IMR-90 (cell line): ENCODE measurements at places on chromosomes 5 and 9. TPM values are rescaled to one million over a fixed set of nuclear protein-coding genes. Genes with fewer than 3 reads are reported as not detected.

The CCL19 gene
- total RNA-seq: not detected in 2 replicates

DNA sequence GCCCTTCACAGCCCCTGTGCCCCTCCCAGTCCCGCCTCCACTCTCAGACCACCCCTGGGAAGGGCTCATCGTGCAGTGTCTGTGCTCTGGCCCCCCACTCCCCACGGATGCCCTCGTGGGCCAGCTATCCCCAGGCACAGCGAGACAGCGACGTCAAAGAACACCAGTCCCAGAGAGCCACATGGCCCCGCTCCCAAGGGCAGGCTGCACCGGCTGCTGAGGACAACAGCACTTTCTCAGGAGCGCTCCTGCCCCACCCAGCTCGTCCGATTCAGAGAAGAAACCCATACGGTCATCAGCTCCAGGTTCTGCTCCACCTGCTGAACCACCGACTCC lies 4.8 kb upstream of the SNAPC4 start:
- DNase-seq: no peak

The LCN2 gene
- not detected in 2 replicates for total RNA-seq

DNA sequence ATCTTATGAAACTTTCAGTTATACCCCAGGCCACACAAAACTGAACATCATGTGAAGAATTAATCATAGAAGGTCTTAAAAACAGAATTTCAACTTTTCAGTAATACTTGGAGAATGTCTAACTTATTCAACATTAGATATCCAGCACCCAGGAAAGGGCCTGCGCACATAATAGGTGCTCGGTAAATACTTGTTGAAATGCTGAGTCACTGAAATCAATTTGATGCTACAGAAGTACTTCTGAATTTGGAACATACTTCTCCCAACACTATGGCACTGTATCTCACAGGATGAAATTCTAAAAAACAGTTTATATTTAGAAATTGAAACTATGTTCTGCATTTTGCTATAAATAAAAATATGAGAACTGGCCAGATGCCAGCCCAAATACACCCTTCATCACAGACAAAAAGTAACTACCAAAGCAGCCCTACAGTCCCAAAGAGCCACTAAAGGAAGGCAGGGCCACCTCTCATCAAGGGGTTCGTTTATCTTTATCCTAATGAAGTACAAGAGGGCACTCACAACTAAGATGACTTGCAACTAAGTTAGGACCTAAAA lies 26.5 kb downstream of the MRPS27 start:
- DNase-seq: no peak

- DNase-seq: peak; percentile 34
Measured at GRCh38 chr5:81852291-81853029, 101.6 kb upstream of the SSBP2 start.

DNA sequence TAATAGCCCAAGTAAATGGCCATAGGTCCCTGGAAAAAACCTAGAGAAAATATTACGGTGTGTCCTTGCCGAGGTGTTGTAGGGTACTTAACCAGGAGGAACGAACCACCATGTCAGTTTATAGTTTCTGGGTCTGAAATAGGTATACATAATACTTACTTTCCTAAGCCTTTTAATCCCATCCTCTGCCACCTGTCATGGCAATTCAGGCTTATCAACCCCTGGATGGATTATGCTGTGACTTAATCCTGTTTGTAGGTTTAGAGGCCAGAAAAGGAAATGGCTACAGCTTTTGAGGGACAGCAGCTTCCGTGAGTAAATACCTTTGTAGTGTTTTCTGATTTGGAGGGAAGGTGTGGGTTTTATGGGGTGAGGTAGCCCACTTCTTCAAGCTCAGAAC lies 89.1 kb upstream of the PTPRD start:
- no peak for DNase-seq

The CNTFR gene
- not detected in 2 replicates for total RNA-seq

- DNase-seq: peak; percentile 72
Measured at GRCh38 chr5:97550164-97550563, 367.1 kb upstream of the RIOK2 start.

GRCh38 chr5:12691330-12691729 lies 787.1 kb upstream of the CTNND2 start:
- DNase-seq: no peak

The ZNF354B gene
- 5.0 TPM in 2 replicates for total RNA-seq

DNA sequence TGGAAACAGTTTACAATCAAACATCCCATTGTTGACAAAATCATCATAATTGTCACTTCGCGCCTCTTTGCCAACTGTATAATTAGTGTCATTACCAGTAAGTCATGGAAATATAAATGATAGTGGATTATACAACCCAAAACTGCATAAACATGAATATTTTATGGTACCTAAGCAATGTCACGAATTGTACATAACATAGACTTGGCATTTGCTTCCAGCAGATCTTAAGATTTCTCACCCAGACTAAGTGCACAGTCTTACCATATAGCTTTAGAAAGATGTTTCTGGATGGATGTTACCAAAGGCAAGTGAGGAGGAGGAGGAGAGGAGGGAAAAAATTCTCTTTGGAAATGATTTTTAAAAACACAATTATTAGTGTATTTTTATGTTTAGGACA lies 113.4 kb upstream of the TAS2R1 start:
- DNase-seq: no peak

The GRXCR2 gene
- not detected in 2 replicates for total RNA-seq

GRCh38 chr5:52560366-52560765 lies 227.3 kb upstream of the ITGA1 start:
- no peak for DNase-seq

GRCh38 chr5:95686651-95687050 lies 3.9 kb upstream of the SPATA9 start:
- DNase-seq: peak; percentile 15

The FRMD3 gene
- total RNA-seq: under 0.01 and 0.18 TPM in 2 replicates

The ZDHHC11 gene
- 0.28 and 0.36 TPM in 2 replicates for total RNA-seq
